Activated T-helper 2 cell treated with anti-CD3 and anti-CD28 coated beads, Interferon-gamma antibody, Interleukin-2, Interleukin-4, amounts not matched to agents 10 μg/mL and 5 μg/mL and 100 μg/mL, durations not matched to agents 14 hours and 24 hours and 36 hours (primary cell): ENCODE measurements at places on chromosomes 7 and 10. TPM values are rescaled to one million over a fixed set of nuclear protein-coding genes. Genes with fewer than 3 reads are reported as not detected.

DNA sequence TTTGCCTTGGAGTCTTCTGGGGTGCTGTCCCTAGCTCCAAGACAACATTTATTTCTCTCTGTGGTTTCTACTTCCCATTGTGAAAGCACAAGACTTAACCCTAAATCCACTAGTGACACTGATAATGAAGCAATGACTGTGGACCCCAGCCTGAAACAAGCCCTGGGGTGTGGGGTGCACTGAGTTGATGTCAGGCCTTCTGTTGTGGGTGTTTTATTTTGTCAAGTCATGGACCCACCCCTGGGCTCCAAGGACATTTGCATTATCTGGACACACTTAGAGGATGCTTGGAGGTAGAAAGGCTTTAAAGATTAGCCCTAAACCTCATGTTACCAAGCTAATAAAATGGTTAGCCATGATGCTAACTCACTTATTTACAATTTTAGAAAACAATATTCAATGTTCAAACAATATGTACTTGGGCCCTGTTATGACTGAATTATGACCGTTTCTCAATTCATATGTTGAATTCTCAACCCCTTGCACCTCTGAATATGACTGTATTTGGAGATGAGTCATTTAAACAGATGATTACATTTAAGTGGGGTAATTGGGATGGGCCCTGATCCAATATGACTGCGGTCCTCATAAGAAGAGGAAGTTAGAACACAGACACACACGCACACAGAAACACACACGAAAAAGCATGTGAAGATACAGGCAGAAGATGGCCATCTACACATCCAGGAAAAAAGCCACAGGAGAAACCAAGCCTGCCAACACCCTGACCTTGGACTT is 137.2 kb upstream of the IGFBP3 start:
- no peaks in the 10 kb centered on the region for H3K27me3 ChIP-seq
- no peaks in the 10 kb centered on the region for H3K4me1 ChIP-seq
- H3K27ac ChIP-seq: no peak overlapping the region

Gene FBXL13
- total RNA-seq: 0.41 and 0.76 TPM in 2 replicates

Gene SP4
- total RNA-seq: 17.9 and 19.2 TPM in 2 replicates

DNA sequence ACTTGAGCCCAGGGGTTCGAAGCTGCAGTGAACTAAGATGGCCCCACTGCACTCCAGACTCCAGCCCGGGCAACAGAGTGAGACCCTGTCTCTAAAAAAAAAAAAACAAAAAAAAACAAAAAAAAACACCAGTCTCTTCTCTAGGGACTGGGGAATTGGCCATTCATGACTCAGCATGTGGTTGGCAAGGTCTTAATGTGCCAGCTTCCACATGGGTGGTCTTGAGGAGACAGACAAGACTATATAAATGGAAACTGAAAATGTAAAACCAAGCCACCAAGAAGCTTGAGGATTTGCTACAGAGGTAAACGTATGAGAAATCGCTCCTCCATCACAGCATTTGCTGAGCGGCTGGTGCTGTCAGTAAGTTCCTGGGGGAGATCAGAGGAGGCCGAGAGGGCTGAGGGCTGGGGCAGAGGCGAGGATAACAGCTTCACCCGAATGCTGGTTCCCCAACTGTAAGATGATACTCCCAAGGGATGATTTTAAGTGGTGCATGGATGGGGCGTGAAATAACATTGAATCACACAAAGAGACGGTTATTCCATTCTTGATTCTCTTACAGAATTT is 128.7 kb downstream of the C10orf105 start:
- peaks cover 6% of the 10 kb centered on the region for H3K27me3 ChIP-seq
- H3K4me1 ChIP-seq: no peaks in the 10 kb centered on the region
- no peak overlapping the region for H3K4me3 ChIP-seq
- no peak overlapping the region for H3K27ac ChIP-seq

DNA sequence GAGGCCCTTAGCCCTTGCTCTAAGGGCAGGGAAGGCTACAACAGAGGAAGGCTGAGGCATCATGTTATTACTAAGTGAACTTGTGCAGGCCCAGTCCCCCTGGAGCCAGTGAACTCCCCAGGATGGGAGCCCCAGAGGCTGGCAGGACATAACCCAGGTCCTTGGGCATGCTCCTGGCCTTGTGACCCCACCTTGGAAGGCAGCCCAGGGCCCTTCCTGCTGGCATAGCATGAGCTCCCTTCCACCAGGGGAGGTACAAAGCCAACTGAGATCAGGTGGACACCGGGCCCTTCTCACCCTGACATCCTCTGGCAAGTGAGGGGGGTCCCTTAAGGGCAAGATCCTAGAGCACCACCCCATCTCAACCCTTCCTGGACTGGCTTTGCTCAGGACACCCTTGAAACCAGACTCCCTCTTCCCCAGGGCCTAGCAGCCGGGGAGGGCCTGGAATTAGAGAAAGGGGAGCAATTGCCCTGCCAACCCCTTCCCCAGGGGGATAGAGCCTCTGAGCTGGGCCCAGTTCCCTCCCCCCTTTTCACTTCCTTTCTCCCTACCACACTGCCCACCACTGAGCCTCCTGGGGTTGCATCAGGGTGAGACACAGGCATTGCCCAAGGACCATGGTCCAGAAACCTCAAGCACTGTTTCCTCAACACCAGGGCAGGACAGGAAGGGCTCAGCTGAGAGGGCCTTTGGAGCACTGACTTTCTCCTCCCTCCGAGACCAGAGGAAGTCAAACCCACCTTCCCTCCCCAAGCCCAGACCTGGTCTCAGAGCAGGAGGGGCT is 1.8 kb upstream of the VSIR start:
- no peak overlapping the region for H3K27ac ChIP-seq
- DNase-seq: no peak
- no peak overlapping the region for H3K4me3 ChIP-seq
- H3K27me3 ChIP-seq: no peaks in the 10 kb centered on the region

DNA sequence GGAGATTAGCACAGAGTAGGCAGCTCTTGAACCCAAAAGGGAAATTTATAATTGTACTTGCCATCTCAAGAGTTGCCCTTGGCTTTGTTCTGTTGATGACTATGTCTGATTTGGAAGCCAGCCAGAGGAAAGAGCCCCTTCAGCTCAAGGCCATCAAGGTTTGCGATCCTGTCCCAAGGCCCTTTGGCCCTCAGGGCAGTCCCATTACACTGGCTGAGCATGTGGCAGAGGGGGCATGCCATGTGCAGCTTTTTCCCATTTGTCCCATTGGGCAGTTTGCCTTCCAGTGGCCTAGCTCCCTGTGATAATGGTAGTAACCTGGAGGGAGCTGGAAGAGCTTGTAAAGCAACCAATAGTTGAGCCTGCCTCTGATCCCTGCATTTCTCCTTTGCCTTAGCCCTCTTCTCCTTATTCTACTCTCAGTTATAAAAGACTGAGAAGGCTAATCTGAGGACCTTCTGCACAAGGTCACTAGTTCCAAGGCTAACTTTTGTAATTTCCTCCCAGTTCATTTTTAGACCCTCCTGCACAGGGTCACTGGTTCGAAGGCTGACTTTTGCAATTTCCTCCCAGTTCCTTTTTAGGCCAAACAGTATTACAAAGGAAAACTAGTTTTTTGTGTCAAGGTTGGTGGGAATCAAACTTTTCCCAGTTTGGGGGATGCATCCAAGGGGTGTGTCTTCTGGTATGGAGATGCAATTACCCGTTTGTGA is 31.0 kb upstream of the ARHGAP12 start:
- peaks cover 3% of the 10 kb centered on the region for H3K27me3 ChIP-seq
- H3K27ac ChIP-seq: no peak overlapping the region
- no peak overlapping the region for H3K4me3 ChIP-seq
- H3K4me1 ChIP-seq: peaks cover 20% of the 10 kb centered on the region
- no peaks in the 10 kb centered on the region for H3K36me3 ChIP-seq
